ENCODE measurements at places on chromosomes 4 and X.

GRCh38 chrX:26387906-26388305 is 171.9 kb downstream of the MAGEB5 start:
- DNase-seq, result no peak

- no peak for DNase-seq
Observed at GRCh38 chr4:151093203-151093602, 6.2 kb upstream of the RPS3A start.

DNA sequence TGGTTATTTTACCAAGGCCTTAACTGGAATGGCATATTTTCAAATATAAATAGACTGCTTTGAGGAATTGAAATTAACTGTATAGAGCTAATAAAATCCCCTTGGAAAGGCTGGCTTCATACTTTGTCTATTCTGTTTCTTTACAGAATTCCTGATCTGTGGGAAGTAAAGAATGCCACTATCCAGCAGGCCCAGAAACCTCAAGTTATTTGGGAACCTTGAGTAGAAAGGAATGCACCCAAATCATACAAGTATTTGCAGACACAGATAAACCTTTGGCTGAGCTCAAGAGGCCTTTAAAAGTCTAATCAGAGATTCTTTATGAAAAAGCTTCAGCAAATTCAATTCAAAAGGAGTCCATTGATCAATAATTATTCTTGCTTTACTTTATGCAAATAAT is 975.7 kb upstream of the PABPC4L start:
- no peak for DNase-seq

DNA sequence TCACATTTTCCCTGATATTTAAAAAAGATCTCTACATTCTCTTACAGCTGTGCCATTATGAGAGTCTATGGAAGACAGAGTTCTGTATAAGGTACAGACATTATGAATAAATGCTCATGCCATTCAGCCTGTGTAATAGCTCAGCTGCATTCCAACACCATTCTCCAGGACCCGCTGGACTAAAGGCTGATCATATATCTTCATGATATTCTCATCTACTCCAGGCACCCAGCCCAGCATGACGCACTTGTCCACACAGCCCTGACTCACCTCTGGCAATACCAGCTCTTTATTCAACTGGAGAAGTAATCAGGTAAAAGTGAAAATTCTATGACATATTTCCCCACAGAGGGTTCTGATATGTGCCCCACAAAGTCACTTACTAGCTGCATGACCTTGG is 437.5 kb upstream of the FGF16 start:
- no peak for DNase-seq

GRCh38 chrX:15349046-15349445 is 13.7 kb upstream of the PIGA start:
- DNase-seq, result peak; percentile 64

DNA sequence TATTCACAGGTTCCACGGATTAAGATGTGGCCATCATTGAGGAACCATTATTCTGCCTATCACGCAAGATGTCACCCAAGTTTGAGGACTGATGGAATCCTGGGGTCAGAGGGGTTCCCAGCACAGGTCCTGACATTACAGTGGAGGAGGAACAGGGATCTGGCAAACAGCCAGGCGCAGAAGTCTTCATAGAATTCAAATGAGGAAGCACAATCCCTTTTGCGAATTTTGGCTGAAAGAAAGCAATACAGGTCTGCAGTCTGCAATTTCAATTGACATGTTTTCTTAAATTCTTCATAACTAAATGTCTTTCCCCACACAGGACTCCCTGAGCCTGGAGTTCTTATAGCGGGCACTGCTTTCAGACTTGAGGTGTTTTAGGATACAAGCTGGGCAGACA is 14.5 kb downstream of the DOCK11 start:
- DNase-seq, result no peak

- DNase-seq, result no peak
Observed at GRCh38 chr4:103095080-103095479, 4.6 kb downstream of the BDH2 start.

DNA sequence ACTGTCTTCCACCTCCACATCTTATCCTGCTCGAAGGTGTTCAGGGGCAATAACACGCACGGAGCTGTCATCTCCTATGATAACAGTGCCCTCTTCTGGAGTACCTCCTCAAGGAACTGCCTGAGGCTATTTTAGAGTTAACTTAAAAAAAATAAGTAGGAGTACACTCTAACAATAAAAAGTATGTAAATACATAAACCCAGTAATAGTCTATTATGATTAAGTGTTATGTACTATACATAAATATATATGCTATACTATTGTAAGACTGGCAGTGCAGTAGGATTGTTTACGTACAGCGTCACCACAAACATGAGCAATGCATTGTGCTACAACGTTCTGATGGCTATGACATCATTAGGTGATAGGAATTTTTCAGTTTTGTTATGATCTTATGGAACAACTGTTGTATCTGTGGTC is 34.5 kb upstream of the TLR2 start:
- no peak for DNase-seq

DNA sequence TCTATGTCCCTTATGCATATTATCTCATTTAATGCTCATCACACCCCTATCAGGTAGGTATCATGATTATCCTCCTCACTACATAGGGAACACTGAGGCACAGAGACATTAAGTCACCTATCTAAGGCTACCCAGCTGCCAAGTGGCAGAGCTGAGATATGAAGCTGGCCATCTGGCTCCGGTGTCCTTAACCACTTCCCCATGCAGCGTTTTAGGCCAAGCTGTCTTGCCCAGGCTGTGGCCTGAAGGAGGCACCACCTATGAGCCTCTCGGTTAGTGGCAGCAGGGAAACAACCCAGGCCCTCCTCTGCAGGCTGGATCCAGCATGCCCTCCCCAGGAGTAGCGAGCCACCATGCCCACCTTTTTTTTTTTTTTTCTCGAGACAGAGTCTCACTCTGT is 16.3 kb downstream of the PJA1 start:
- no peak for DNase-seq
